ENCODE measurements at places on chromosomes 2 and 18.

- DNase-seq, result no peak
Observed at GRCh38 chr2:100889286-100889685, 69.3 kb downstream of the NPAS2 start.

DNA sequence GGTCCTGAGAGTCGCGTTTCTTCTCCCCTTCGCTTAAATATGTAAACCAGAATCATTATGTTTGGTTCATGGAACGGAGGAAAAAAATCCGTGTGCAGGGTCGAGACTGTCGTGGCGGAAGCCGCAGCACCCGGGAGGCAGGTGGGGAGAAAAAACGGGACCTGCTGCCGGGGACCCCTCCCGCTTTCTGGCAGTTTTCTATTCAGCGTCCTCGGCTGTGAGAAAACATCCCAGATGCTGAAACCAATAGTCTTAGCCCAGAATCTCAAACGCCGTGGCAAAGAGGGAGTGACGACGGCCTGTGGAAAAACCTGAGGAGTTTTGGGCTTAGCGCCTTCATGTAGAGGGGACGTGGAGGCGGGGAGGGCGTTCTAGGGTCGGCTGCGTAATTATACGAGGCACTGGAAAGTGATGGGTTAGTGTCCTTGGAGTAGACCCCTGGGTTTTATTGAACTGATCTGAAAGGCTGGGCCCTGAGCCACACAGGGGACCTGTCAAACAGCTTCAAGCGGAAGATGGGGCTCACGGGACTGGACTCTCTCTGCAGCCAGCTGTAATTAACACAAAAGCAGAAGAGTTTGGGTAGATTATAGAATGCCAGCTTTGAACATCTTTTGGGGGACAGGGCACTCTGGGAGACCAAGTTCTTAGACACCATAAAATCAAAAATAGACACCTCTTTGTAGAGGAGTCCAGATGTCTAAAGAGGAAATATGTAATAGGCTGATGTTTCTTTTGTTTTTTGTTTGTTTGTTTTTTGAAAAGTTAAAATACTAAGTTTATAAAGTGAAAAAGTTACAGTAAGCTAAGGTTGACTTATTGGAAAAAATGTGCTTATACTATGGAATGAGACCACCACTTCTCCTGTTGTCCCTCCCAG lies 834 bp upstream of the BUB1 start:
- no peak for DNase-seq

- DNase-seq, result no peak
Observed at GRCh38 chr18:55250768-55251173, 291.5 kb upstream of the CCDC68 start.

GRCh38 chr2:12261986-12262680 lies 454.6 kb upstream of the TRIB2 start:
- DNase-seq, result no peak

GRCh38 chr2:132911726-132912724 lies 242.0 kb upstream of the LYPD1 start:
- no peak for DNase-seq

DNA sequence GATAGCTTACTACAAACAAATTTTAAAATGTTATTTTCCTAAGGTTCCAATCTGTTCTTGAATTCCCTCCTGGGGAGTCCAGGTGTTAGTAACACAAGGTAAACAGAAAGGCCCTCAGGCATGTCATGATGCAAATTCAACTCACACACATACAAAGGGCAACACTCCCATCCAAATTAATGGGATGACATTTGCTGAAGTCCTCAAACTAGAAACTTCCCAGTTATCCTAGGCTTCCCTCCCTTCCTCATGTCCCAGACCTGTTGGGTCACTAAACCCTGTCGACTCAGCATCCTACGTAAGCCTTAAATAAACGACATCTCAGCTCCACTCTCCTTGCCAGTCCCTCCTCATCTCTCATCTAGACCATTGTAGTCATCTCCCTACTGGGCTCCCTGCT lies 85.1 kb downstream of the GREB1L start:
- no peak for DNase-seq

GRCh38 chr2:86622519-86623042 lies 1.1 kb downstream of the RNF103 start:
- DNase-seq, result peak; percentile 33

DNA sequence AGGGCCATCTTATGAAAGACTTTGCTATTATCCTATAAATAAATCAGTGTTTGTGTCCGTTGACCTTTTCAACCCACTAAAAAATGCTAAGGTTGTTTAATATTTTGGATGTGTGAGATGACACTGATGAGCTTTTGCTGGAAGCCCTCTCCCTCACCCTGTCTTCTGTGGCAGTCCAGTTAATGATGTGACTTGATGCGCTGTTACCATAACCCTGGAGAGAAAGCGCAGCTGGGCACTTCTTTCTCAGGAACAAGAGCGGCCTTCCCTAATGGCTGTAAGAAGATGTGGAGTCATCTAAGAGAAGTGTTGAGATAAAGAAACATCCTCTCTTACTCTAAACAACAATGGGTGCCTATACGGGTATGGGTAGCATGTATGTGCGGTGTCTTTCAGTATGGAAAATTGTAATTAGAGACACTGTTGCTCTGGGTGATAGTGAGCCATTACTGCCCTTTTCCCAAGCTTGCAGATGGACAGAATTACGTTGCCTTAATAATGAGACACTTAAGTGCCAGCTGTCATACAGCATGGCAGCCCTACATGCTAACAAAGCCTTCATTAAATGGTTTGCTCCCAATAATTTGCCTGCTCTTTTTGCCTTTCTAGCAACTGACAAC lies 165.6 kb upstream of the NABP1 start:
- no peak for DNase-seq

DNA sequence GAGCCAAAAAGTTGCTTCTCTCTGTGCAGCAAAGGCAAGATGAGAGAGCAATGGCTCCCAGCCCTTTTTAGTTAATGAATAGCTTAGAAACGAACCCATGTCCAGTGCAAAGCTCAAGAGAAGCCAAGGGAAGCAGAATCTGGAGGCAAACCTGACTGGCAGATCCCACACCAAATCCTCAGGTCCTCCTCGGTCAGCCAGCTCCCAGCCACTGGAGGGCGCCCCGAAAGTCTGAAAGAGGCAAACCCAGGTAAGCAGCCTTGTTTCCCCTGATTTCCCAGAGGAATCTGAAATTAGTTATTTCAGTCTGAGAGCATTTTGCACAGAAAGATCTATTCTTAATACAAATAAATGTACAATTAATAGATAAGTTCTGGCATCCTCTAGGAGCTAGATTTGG lies 71.3 kb upstream of the PID1 start:
- no peak for DNase-seq

- no peak for DNase-seq
Observed at GRCh38 chr2:197596766-197597165, 78.6 kb downstream of the RFTN2 start.

DNA sequence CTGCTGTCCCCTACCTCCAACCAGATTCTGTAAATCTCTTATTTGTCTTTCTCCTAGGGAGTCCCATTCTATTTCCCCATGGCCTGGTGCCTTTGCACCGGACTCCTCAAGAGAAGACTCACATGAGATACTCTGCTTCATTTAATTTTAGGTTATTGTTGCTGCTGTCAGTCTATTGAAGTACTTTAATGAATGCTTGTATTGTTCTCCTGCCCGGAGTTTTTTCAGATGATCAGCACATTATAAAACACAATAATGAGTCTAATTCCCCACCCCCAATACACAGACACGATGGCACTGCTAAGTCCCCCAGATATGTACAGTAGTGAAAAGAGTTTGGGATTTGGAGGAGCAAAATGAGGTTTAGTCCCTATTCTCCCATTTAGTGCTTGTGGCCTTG lies 58.9 kb downstream of the HAUS1 start:
- no peak for DNase-seq

DNA sequence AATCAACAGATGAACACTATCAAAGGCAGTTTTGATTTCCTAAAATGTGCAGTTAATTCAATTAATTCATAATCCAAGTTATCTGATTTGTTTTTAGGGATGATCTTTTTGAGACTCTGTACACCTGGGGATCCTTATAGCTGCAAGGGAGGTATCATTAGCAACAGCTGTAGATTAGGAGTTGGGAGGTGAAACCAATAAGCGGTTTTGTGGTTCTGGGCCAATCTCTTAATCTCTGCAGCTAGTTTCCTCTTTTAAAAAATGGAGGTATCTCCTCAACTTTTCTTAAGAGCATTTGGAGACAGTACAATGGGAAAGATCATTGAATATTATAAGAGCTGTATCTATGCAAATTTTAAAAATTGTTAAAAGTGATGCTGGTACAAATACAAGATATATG lies 126.0 kb downstream of the MC4R start:
- DNase-seq, result no peak

- DNase-seq, result no peak
Observed at GRCh38 chr2:112161431-112162145, 23.4 kb downstream of the FBLN7 start.

GRCh38 chr2:120037995-120038541 lies 25.2 kb downstream of the EPB41L5 start:
- DNase-seq, result no peak

GRCh38 chr2:170930131-170930990 lies 1.3 kb downstream of the GORASP2 start:
- DNase-seq, result peak; percentile 82

DNA sequence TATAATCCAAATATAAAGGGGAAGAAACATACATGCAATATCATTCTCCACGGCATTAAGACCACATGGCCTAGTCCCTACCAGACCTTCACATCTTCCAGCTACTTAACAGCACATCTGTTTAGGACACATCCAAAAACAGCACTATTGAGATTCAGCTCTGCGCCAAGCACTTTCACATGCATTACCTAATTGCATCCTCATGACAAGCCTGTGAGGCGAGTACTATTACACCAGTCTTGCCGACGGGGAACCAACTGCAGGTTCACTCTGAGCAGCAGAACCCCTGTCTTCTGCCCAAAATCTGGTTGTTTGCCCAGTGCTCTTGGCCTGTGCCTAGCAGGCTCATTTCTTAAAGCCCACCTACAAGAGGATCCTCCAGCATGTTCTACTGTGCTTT lies 66.7 kb downstream of the AAK1 start:
- no peak for DNase-seq
